ENCODE measurements at places on chromosomes 7 and 10. TPM values are rescaled to one million over a fixed set of nuclear protein-coding genes. Genes with fewer than 3 reads are reported as not detected.

DNA sequence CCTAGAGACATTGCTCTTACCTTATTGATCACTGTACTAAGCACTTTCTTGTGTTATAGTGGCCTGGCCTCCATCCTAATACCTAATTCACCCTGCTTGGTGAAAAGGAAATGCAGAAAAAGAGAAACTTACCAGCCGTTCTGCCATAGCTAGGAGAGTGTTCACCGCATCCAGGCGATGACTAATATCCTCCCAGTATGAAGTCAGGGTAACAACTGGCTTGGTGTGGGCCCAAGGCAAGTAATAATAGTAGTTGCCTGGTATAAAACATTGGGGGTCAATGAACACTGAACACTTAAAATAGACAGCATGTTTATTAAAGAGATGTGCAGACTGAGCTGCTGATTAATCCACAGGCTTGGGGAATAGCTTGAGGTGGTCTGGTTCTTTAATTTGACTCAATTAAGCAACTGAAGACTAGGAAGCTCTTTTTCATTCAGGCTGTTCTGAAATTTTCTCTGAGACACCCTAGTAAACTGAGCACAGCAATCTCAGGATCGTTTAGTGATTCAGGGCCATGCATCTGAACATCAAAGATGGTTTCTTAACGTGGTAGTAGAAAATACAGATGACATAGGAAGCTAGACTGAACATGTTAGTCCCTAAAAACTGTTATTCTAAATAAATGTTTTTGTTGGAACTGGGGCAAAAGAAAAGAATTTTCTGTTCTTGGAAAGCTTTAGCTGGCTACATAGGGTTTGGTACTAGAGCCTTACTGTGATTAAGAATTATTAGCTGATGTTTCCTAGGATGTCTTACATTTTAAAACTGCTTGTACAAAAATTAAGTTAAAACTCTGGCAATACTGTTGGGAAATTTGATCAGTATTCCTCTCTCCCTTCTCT lies 102.2 kb downstream of the MYOF start:
- no peak for DNase-seq

GRCh38 chr10:122845783-122846332 lies at the start of gene CUZD1:
TSS of gene CUZD1 (minus strand) at chr10:122845857. CDS start at chr10:122845843, 14 bp downstream.
- no peak for DNase-seq

CFAP70 gene
- 0.86 TPM for total RNA-seq

PILRB gene
- total RNA-seq = 45.3 TPM

- DNase-seq = no peak
Observed at GRCh38 chr10:110802090-110802489, 69.6 kb upstream of the PDCD4 start.

DNA sequence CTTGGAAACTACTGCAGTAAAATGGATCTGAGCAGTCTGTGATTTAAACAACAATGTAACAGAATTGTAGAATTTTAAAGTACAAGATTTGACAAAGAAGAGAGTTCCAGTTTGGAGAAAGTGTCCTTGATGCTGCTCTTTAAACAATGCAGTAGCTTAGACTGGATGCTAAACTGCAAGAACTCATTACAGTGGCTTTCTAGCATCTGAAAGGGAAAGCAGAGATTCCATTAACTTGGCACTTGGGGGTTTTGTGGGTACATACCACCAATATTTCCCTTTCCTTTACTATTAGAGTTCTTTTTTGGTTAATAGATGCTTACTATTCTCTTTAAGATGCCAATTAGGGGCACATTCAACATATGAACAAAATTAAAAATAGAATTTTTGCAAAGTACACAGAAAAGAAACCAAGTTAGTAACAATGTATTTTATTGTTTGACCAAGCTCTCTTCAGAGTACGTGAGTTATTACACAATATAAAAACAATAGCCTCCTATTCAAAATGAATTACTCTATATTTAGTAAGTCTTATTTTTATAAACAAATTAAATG lies 11.9 kb downstream of the PSTK start:
- no peak for DNase-seq

Measured in K562 (cell line).